ENCODE measurements at places on chromosomes 13 and 19. TPM values are rescaled to one million over a fixed set of nuclear protein-coding genes. Genes with fewer than 3 reads are reported as not detected.

DNA sequence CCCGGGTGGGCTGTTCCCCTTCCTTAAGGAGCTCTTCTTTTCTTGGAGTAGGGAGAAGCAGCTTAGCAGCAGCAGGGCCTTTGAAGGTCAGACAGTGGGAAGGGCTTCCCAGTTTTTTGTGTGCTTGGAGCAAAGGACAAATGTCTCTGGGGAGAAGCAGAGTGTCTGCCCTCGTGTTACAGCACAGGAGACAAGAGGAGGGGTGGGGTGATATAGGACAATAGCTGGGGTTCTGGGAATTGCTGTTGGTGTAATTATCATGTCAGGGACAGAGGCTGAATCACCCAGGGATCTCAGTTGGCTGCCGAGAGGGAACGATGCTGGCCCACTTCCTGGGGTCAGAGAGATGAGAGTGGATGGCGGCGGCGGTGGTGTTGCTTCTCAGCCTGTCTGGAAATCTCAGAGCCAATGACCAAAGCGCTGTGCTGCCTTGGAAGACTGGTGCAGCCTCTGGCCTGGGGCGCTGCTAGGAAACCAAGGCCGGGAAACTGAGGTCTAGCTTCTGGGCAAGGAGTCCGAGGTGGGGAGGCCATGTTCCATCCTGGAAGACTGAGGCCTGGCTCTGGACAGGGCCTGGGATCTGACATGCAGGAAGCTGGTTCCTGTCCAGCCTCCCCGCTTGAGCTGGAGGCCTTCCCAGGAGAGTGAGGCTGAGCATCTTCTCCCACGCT is 1.2 kb downstream of the INAFM1 start:
- DNase-seq, result no peak

GRCh38 chr13:100506600-100507422 is 81.8 kb downstream of the GGACT start:
- DNase-seq, result no peak

- DNase-seq, result no peak
Observed at GRCh38 chr19:41895745-41896580, 13.0 kb downstream of the ARHGEF1 start.

GRCh38 chr13:55073000-55073399 is 2044.4 kb downstream of the OLFM4 start:
- DNase-seq, result no peak

- no peak for DNase-seq
Observed at GRCh38 chr13:97394542-97394941, 39.4 kb upstream of the RAP2A start.

GRCh38 chr13:27638521-27638920 is 16.8 kb downstream of the POLR1D start:
- no peak for DNase-seq

DNA sequence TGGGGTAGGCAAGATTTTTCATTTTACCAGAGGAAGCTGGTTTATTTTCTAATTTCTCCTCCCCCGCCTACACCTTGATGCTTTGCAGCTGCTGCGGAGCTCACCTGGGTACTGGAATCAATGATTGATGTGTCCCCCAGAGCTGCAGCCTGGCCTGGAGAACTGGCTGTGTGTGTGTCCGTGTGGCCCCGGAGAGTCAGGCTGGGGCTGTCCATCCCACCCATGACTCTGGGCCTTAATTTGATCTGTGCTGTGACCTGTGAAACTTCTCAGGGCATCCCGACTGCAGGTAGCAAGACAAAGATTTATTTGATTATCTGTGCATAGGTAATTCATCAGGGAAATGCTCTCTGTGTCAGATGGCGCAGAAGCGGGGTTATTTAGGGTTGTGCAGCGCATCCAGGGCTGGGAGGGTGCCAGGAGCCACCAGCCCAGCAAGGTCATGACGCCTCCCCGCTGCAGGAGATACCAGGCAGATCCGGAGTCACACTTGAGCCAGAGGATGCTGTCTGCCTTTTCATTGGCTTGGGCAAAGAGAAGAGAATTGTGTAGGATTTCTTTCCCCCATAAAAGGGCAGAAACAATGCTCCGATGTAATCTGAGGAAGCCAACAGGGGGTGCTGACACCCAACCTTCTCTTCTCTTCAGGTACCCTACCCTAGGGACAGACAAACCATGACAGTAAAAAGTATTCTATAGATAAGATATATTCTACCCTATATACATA is 346.6 kb downstream of the TSHZ3 start:
- DNase-seq, result no peak

GRCh38 chr19:57850553-57851017 is 926 bp downstream of the ZNF587 start:
- DNase-seq, result no peak

GRCh38 chr19:35528218-35529038 is at the start of gene SBSN:
TSS of gene SBSN (minus strand) at chr19:35528311. CDS start at chr19:35528281, 30 bp downstream.
- DNase-seq, result no peak

- DNase-seq, result no peak
Observed at GRCh38 chr13:101915331-101915730, 462.9 kb downstream of the ITGBL1 start.

- no peak for DNase-seq
Observed at GRCh38 chr13:71481501-71481900, 385.5 kb downstream of the DACH1 start.

DNA sequence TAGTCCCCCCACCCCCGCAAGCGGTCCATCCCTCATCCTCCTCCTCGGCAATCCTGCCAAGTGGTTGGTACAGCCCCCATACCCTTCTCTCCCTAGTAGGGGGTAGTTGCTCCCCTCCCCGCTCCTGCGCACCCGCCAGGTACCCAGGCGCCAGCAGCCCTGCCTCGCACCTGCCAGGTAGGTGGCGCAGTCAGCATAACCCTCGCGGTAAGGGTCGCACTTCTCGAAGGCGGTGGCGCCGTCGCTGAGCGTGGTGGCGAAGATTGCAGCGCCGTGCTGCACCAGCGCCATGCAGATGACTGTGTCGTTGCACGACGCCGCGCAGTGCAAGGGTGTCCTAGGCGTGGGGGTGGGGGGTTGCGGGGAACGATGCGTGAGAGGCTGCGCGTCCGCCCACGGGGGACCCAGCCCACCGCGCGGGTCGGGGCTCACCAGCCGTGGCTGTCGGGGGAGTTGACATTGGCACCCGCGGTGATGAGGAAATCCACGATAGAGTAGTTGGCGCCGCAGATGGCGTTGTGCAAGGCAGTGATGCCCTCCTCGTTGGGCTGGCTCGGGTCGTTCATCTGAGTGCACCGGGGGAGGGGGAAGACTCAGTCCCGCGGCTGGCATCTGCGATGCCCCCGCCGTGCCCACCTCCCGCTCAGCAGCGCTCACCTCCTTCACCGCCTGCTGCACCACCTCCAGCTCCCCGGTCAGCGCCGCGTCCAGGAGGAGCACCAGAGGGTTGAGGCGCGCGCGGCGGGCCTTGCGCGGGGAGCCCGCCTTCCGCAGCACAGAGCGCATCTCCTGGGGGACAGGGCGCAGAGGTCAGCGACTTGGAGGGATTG is 15.2 kb upstream of the ERCC2 start:
- no peak for DNase-seq

DNA sequence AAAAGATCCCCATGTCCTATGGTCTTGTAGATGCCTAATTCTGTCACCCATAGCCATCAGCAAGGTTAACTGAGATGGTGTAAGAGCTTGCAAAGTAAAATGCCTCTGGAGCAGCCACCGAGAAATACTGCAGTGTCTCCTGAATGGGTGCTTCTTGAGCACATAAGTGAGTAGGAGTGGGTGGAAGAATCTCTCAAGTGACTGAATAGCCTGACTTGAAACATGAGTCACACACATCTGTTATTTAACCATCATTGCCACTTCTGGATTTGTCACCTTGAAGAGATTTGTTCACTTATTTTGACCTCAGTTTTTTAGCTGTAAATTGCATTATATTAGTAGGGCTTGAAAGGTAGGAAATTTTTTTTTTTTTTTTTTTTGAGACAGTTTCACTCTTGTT is 2.3 kb downstream of the ZNF714 start:
- DNase-seq, result peak; percentile 49

DNA sequence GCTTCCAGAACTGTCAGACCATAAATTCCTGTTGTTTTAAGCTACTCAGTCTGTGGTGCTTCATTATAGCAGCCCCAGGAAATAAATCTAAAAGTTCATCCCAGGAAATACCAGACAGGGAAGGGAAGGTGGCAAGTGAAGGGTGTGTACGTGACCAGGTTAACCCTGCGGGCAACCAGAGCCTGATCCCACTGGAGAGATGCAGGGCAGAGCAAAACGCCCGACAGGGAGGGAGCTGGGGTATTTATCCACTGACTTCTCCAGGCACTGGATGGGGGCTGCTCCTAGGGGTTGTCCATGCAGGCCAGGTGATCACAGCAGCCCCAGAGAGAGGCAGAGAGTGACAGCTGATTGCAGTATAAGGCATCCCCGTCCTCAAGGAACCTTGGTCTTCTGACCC is 150.9 kb downstream of the CACNA1A start:
- no peak for DNase-seq

- no peak for DNase-seq
Observed at GRCh38 chr19:39710333-39710890, 6.1 kb downstream of the LGALS14 start.

DNA sequence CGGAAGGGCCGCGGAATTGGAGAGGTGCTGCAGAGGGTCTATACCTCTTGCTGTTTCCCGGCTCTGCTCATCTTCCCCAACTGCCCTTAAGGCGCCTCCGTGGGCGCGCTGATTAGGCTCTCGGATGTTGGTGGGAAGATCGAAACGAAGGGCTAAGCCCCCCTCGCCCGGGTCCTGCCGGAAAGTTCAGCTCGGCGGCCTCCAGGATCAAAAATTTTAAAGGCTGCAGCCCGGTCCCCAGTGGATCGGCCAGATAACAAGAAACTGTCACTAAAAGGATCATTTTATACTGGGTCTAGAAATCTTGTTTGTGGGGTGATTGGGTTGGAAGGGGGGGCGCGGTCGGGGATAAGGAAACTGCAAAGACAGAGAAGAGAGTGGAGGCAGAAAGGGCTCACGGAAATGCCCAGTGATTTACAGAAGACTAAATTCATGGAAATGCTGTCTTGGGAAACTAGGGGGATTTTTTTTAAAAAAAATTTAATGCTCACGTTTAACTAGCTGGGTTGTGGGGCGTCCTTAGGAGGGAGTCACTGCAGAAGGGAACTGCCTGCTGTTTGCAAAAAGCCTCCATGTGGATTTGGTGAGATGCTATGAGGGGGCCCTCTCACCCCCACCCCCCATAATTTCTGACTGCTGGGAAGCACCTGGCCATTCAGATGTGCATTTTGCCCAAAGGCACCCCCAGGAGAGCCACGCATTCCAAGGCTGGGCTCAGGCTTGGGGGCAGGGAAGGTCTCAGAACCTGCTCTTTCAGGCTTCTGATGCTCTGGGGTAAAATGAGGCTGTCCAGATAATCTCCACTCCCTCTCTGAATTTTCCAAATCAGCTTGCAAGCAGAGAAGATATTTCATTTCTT is 7.7 kb downstream of the CDX2 start:
- DNase-seq, result no peak

- DNase-seq, result no peak
Observed at GRCh38 chr13:27920677-27921420, 1.0 kb downstream of the PDX1 start.

The MYO16 gene
- total RNA-seq, result not detected

The PDE4A gene
- total RNA-seq, result 5.5 TPM

The CCDC122 gene
- total RNA-seq, result 2.2 TPM

The JSRP1 gene
- total RNA-seq, result 0.55 TPM

The ZNF554 gene
- total RNA-seq, result 1.2 TPM

The IL12RB1 gene
- 10.1 TPM for total RNA-seq

The ATP7B gene
- total RNA-seq, result 0.69 TPM

The TMPRSS9 gene
- total RNA-seq, result not detected

The FGF9 gene
- not detected for total RNA-seq

The METTL21C gene
- not detected for total RNA-seq

The SIGLECL1 gene
- total RNA-seq, result not detected

Measured in activated naive CD4-positive, alpha-beta T cell treated with anti-CD3 and anti-CD28 coated beads for 36 hours (primary cell).